ENCODE measurements at places on chromosomes 5 and 9. TPM values are rescaled to one million over a fixed set of nuclear protein-coding genes. Genes with fewer than 3 reads are reported as not detected.

Gene MAMDC4
- 38.6 TPM for polyA plus RNA-seq

Gene CARD9
- polyA plus RNA-seq, result 1.3 TPM

Gene TRPM6
- polyA plus RNA-seq, result 0.23 TPM

Gene NIM1K
- 0.42 TPM for polyA plus RNA-seq

Gene SLC6A7
- polyA plus RNA-seq, result not detected

Gene C5orf34
- polyA plus RNA-seq, result 0.40 TPM

Gene PCDHB8
- 0.49 TPM for polyA plus RNA-seq

Gene TRAF2
- 14.4 TPM for polyA plus RNA-seq

Gene BASP1
- 2.6 TPM for polyA plus RNA-seq

Gene PLEKHG4B
- polyA plus RNA-seq, result 0.42 TPM

Gene PCDHGA11
- polyA plus RNA-seq, result 0.99 TPM

Gene IZUMO3
- polyA plus RNA-seq, result not detected

Gene PIP5K1B
- 1.5 TPM for polyA plus RNA-seq

Gene TNFSF15
- 0.04 TPM for polyA plus RNA-seq

All from pancreas (tissue), 10 donors.